Activated CD8-positive, alpha-beta memory T cell treated with anti-CD3 and anti-CD28 coated beads, Interleukin-2, amount 10 ng/mL, durations not matched to agents 7 days and 5 days (primary cell): ENCODE measurements at places on chromosomes 6 and 20. TPM values are rescaled to one million over a fixed set of nuclear protein-coding genes. Genes with fewer than 3 reads are reported as not detected.

The ULBP2 gene
- total RNA-seq = 0.99 TPM

The AP5S1 gene
- total RNA-seq = 13.8 TPM

The USP49 gene
- 7.7 TPM for total RNA-seq

The STMND1 gene
- not detected for total RNA-seq

The CALHM4 gene
- not detected for total RNA-seq
